Osteoblast (primary cell): ENCODE measurements at places on chromosomes 7 and 10. TPM values are rescaled to one million over a fixed set of nuclear protein-coding genes. Genes with fewer than 3 reads are reported as not detected.

DNA sequence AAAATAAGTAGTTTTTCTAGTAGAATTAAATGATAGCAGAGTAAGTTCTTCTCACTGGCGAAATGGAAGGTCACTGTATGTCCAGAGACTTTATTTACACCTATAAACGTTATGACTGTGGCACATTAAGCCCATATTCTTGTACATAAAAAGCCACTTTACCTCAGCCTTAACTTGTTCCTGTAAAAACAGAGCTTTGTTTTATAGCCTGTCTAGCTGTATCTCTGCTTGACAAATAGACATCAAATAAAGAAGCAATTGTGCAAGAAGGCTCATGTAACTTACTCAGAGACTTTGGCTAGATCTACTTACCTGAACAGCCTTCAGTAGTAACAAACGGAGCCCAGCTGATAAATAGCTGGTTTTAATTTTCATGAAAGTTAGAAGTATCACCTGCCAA lies 324.1 kb upstream of the BMPER start:
- DNase-seq, result no peak
- no peaks in the 10 kb centered on the region for H3K4me1 ChIP-seq
- H3K36me3 ChIP-seq, result no peaks in the 10 kb centered on the region
- H3K27me3 ChIP-seq, result no peaks in the 10 kb centered on the region

Gene ZNF22
- 13.8 and 14.4 TPM in 2 replicates for total RNA-seq

Gene TMEM213
- not detected in 2 replicates for total RNA-seq

Gene TNPO3
- 54.5 and 56.1 TPM in 2 replicates for total RNA-seq

GRCh38 chr10:77319557-77319956 lies 318.1 kb downstream of the KCNMA1 start:
- peak; percentile 60 for DNase-seq
- no peaks in the 10 kb centered on the region for H3K27me3 ChIP-seq

Gene MYOZ1
- total RNA-seq, result not detected in 2 replicates

Gene LRIT1
- not detected in 2 replicates for total RNA-seq

DNA sequence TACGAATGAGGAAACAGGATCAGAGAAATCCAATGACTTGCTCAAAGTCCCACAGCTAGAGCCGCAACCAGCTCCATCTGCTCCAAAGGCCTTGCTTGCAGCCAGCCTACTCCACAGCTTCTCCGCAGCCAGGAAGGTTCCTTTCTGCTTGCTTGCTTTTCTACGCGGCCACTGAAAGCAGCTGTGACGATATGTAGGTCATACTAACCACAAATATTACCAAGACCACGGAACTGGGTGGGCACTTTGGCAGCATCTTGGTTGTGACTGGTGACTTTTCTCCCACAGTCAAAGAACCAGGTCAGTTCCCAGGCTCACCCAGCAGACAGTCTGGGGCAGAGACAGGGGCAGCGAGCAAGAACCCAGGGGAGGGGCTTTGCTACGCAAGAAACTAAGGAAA lies 86.4 kb downstream of the FAM53B start:
- H3K4me3 ChIP-seq, result no peak overlapping the region
- no peaks in the 10 kb centered on the region for H3K36me3 ChIP-seq
- DNase-seq, result no peak
- H3K4me1 ChIP-seq, result peaks cover 3% of the 10 kb centered on the region
- no peaks in the 10 kb centered on the region for H3K27me3 ChIP-seq
- H3K27ac ChIP-seq, result peak overlapping the region; percentile 15

Gene CTBP2
- total RNA-seq, result 65.1 and 65.9 TPM in 2 replicates

- H3K36me3 ChIP-seq, result peaks cover 3% of the 10 kb centered on the region
- H3K27me3 ChIP-seq, result no peaks in the 10 kb centered on the region
- H3K27ac ChIP-seq, result no peak overlapping the region
- DNase-seq, result no peak
- peaks cover 21% of the 10 kb centered on the region for H3K4me1 ChIP-seq
Observed at GRCh38 chr7:128054511-128054910, 23.3 kb upstream of the LRRC4 start.

Gene RNLS
- total RNA-seq, result 22.4 and 23.0 TPM in 2 replicates

GRCh38 chr7:121744877-121745276 lies 128.1 kb upstream of the PTPRZ1 start:
- DNase-seq, result no peak
- no peaks in the 10 kb centered on the region for H3K27me3 ChIP-seq
- H3K4me3 ChIP-seq, result no peak overlapping the region

GRCh38 chr7:158537516-158537882 lies 50.1 kb downstream of the PTPRN2 start:
- H3K27ac ChIP-seq, result no peak overlapping the region
- no peaks in the 10 kb centered on the region for H3K4me1 ChIP-seq
- no peak for DNase-seq
- H3K4me3 ChIP-seq, result no peak overlapping the region
- H3K36me3 ChIP-seq, result no peaks in the 10 kb centered on the region

DNA sequence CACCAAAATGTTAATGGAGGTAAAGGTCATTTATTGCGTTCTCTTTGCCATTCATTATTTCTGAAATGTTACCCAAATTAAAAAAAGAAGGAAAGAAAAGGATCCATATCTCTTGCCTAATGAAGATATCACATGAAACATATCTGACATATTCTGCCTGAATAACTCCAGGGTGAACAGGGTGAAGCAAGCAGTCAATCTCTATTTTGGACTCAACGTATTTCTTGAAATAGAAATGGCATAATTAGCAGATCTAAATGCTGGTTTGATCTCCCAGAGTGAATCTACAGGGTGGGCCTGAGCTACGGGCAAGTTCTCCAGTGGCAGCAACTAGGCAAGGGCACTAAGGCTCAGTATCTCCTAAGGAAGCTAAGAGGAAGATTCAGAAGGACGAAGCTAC lies 24.0 kb downstream of the MPP7 start:
- H3K4me3 ChIP-seq, result no peak overlapping the region
- no peak for DNase-seq
- H3K27ac ChIP-seq, result no peak overlapping the region

Gene CLDN4
- 0.36 and 0.59 TPM in 2 replicates for total RNA-seq

Gene TRIM56
- total RNA-seq, result 13.8 and 14.7 TPM in 2 replicates

Gene LRRC4
- 0.29 and 0.72 TPM in 2 replicates for total RNA-seq

- no peak overlapping the region for H3K4me3 ChIP-seq
- peaks cover 10% of the 10 kb centered on the region for H3K27me3 ChIP-seq
Observed at GRCh38 chr7:95527033-95527775, 41.5 kb downstream of the ASB4 start.

GRCh38 chr10:11797847-11798633 lies 25.1 kb upstream of the PROSER2 start:
- H3K27me3 ChIP-seq, result no peaks in the 10 kb centered on the region
- H3K27ac ChIP-seq, result no peak overlapping the region
- H3K36me3 ChIP-seq, result no peaks in the 10 kb centered on the region
- H3K4me1 ChIP-seq, result peaks cover 7% of the 10 kb centered on the region
- no peak overlapping the region for H3K4me3 ChIP-seq

Gene CYP3A4
- not detected in 2 replicates for total RNA-seq

DNA sequence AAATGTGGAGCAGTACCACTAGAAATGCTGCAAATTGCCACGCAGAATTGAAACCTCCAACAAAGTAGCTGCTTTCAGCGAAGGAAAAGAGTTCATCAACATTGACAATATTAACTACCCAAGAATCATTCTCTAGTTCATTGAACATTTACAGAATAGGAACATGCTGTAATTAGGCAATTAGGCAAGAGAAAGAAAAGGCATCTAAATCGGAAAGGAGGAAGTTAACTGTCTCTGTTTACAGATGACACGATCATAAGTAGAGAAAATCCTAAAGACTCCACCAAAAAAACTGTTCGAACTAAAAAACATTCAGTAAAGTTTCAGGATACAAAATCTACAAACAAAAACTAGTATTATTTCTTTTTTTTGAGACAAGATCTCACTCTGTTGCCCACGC lies 8.9 kb upstream of the PKD1L1 start:
- H3K36me3 ChIP-seq, result peaks cover 27% of the 10 kb centered on the region
- no peak overlapping the region for H3K4me3 ChIP-seq
- H3K4me1 ChIP-seq, result peaks cover 8% of the 10 kb centered on the region
- no peak for DNase-seq
- H3K27me3 ChIP-seq, result no peaks in the 10 kb centered on the region
- H3K27ac ChIP-seq, result no peak overlapping the region

- no peaks in the 10 kb centered on the region for H3K36me3 ChIP-seq
- no peaks in the 10 kb centered on the region for H3K27me3 ChIP-seq
- no peak overlapping the region for H3K27ac ChIP-seq
- no peak overlapping the region for H3K4me3 ChIP-seq
Observed at GRCh38 chr7:103797647-103798307, 191.7 kb downstream of the RELN start.

GRCh38 chr7:139330333-139331030 lies 10.7 kb upstream of the FMC1 start:
- H3K4me1 ChIP-seq, result peaks cover 5% of the 10 kb centered on the region
- no peak overlapping the region for H3K27ac ChIP-seq
- no peak overlapping the region for H3K4me3 ChIP-seq

Gene GPR15LG
- not detected in 2 replicates for total RNA-seq

- no peak overlapping the region for H3K4me3 ChIP-seq
- no peaks in the 10 kb centered on the region for H3K27me3 ChIP-seq
- H3K4me1 ChIP-seq, result peaks cover 21% of the 10 kb centered on the region
- DNase-seq, result peak; percentile 95
- no peak overlapping the region for H3K27ac ChIP-seq
Observed at GRCh38 chr10:92110039-92110794, 180.7 kb downstream of the CPEB3 start.

GRCh38 chr10:120614680-120615079 lies 157.7 kb downstream of the PLPP4 start:
- H3K27me3 ChIP-seq, result no peaks in the 10 kb centered on the region
- H3K4me1 ChIP-seq, result no peaks in the 10 kb centered on the region
- DNase-seq, result no peak
- no peak overlapping the region for H3K27ac ChIP-seq

Gene PNLIP
- not detected in 2 replicates for total RNA-seq

- H3K27ac ChIP-seq, result peak overlapping the region; percentile 85
- no peaks in the 10 kb centered on the region for H3K27me3 ChIP-seq
- no peak for DNase-seq
- peaks cover 47% of the 10 kb centered on the region for H3K4me1 ChIP-seq
- no peaks in the 10 kb centered on the region for H3K36me3 ChIP-seq
- no peak overlapping the region for H3K4me3 ChIP-seq
Observed at GRCh38 chr7:55073051-55073511, 54.3 kb downstream of the EGFR start.

DNA sequence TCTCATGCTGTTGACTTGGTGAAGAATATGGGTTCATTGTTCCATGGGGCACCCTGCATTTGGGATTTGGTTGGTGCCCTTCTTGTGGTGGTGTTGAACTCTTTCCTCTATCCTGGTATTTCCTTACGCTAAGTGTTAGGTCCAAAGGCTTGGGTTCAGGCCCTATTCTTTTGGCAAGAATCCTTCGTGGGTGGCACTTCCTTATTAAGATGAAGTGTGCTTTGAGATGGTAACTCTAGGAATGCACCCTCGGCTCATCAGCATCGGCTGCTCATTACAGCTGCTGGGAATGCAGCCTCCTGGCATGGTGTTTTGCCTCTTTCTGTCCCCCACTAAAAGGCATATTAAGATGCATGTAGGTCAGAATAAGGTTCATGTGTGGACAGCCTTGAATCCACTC lies 380.7 kb downstream of the RPS24 start:
- peaks cover 14% of the 10 kb centered on the region for H3K4me1 ChIP-seq
- H3K27me3 ChIP-seq, result no peaks in the 10 kb centered on the region
- no peak for DNase-seq
- no peaks in the 10 kb centered on the region for H3K36me3 ChIP-seq
- no peak overlapping the region for H3K27ac ChIP-seq

DNA sequence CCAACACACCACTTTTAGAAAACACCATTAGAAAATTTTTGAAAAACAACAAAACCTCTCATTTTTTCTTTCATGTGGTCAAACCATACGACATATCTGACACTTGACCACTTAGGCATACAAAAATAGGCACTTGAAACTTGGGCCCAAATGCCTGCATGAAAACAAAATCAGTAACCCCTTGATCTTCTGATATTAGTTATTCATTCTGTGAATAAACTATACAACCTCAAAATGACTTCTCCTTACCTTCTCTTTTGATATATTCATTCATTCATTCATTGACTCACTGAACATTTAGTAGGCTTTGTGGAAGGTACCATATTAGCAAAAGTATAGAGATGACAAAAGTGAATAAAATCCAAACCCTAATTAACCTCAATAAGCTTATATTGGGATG lies 26.4 kb downstream of the ITGB1 start:
- peaks cover 2% of the 10 kb centered on the region for H3K4me1 ChIP-seq
- no peak for DNase-seq
- peak overlapping the region; percentile 36 for H3K27ac ChIP-seq
- no peak overlapping the region for H3K4me3 ChIP-seq

DNA sequence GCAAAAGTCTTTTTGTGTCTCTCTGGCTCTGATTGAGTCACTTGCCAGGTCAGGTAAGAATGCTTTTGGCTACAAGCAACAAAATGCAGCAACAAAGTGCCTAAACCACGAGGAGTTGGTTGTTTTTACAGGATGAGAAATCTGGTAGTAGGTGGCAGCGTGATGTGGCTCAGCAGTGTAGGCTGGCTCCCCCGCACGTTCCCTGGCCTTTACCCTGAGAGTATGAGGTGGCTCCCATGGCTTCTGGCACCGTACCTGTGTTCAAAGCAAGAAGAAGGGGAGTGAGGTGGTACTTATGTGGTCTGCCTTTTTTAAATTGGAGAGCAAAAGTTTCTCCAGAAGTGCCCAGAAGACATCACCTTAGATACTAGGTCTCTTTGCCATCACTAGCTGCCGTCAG lies 11.7 kb downstream of the PRKRIP1 start:
- H3K27ac ChIP-seq, result no peak overlapping the region
- DNase-seq, result no peak
- H3K4me1 ChIP-seq, result no peaks in the 10 kb centered on the region
- peaks cover 85% of the 10 kb centered on the region for H3K36me3 ChIP-seq

GRCh38 chr10:11115337-11115736 lies 97.7 kb downstream of the CELF2 start:
- DNase-seq, result no peak
- H3K4me1 ChIP-seq, result no peaks in the 10 kb centered on the region
- H3K27ac ChIP-seq, result no peak overlapping the region
- H3K27me3 ChIP-seq, result no peaks in the 10 kb centered on the region

- no peaks in the 10 kb centered on the region for H3K36me3 ChIP-seq
- H3K27me3 ChIP-seq, result peaks cover 7% of the 10 kb centered on the region
Observed at GRCh38 chr10:133261726-133262325, 14.8 kb downstream of the ADAM8 start.

Gene LIPK
- not detected in 2 replicates for total RNA-seq

GRCh38 chr7:4882169-4883032 lies 1.1 kb downstream of the RADIL start:
- peak overlapping the region; percentile 76 for H3K27ac ChIP-seq
- peaks cover 10% of the 10 kb centered on the region for H3K4me1 ChIP-seq
- H3K36me3 ChIP-seq, result no peaks in the 10 kb centered on the region

Gene GPR26
- not detected in 2 replicates for total RNA-seq

GRCh38 chr7:111813306-111813705 lies 251.0 kb upstream of the IMMP2L start:
- no peaks in the 10 kb centered on the region for H3K4me1 ChIP-seq
- H3K27me3 ChIP-seq, result no peaks in the 10 kb centered on the region
- no peak overlapping the region for H3K4me3 ChIP-seq
- H3K27ac ChIP-seq, result no peak overlapping the region
